ENCODE measurements at places on chromosomes 5 and 9.

GRCh38 chr9:130487500-130487899, 42.7 kb downstream of the ASS1 start:
- DNase-seq = no peak

GRCh38 chr5:2802693-2803365, 51.4 kb upstream of the IRX2 start:
- DNase-seq = no peak

- no peak for DNase-seq
Observed at GRCh38 chr9:91736898-91737601, 213.0 kb downstream of the ROR2 start.

DNA sequence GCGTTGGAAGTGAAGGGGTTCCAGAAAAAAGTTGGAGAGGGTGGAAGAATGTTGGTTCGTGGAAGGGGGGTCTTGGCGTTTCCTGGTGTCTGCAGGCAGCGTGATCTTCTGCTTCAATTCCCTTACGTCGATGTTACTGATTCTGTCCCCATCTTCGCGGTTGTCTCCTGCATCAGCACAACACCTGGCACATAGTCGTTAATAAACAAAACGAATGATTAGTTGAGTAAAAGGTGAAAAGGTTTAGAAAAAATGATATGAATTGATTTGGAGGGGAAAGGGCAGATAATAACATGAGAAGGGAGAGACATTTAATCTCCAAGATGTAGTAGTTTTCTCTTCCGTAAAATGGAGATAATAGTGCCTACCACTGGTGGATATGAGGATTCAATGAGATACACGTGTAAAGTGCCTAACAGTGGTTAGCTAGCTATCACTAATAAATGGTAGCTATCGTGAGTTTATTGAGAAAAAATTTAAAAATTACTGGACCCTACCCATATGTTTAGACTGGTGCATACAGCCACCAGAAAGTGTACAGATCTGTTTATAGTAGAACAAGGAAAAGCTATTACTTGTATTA, 556 bp downstream of the MTREX start:
- DNase-seq = peak; percentile 2

DNA sequence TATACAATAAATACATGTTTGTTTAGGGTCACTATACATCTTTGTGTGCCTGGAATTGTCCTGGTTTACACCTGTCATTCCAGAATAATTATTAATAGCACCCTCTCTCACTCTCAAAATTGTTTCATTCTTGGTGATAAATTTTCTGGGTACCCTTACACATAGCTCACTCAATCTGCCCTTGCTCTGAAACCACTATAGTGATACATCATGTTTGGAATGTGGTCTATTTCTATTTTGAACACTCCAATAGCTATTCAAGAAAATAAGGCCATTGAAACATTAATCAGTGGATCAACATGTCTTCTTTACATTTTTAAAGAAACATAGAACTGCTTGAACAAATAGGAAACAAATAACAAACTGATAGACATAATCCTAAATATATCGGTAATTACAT, 158.7 kb downstream of the ARRDC3 start:
- DNase-seq = no peak

GRCh38 chr9:131500939-131501541, 1.7 kb upstream of the POMT1 start:
- peak; percentile 17 for DNase-seq

- DNase-seq = no peak
Observed at GRCh38 chr5:10989577-10990263, 228.7 kb upstream of the DAP start.

- DNase-seq = no peak
Observed at GRCh38 chr5:19874811-19875210, 113.2 kb downstream of the CDH18 start.
